H1 (cell line): ENCODE measurements at places on chromosomes 4 and X. TPM values are rescaled to one million over a fixed set of nuclear protein-coding genes. Genes with fewer than 3 reads are reported as not detected.

TRPC5OS gene
- not detected in 2 replicates for polyA plus RNA-seq

CT45A10 gene
- polyA plus RNA-seq: not detected in 2 replicates

HSPA4L gene
- 0.65 and 1.0 TPM in 2 replicates for polyA plus RNA-seq

PNMA3 gene
- 3.3 and 4.7 TPM in 2 replicates for polyA plus RNA-seq

UGT2B11 gene
- polyA plus RNA-seq: not detected in 2 replicates

CSAG3 gene
- 0.12 and 0.20 TPM in 2 replicates for polyA plus RNA-seq

GPR82 gene
- polyA plus RNA-seq: not detected in 2 replicates

ABLIM2 gene
- 3.0 TPM in 2 replicates for polyA plus RNA-seq

DNA sequence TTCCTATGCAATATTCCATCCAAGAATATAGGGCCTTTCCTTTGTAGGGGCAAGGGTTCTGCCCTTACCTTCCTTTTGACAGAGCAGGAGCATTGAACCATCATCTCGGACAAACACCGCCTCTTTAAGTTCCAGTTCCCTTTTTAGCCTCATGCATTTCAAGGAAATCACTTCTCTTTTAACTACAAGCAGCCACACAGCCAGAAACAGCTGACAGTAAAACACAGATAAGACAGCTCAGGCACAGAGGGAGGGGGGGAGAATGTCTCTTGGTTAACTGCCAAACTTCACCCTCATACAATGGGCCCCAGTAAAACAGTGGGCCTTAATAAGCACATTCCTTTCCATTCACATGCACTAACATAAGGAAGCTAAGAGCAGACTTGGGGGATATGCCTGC is 648.3 kb downstream of the GABRG1 start:
- DNase-seq: no peak
- no peak overlapping the region for H3K27ac ChIP-seq
- H3K36me3 ChIP-seq: no peaks in the 10 kb centered on the region
- no peak overlapping the region for H3K4me3 ChIP-seq

DNA sequence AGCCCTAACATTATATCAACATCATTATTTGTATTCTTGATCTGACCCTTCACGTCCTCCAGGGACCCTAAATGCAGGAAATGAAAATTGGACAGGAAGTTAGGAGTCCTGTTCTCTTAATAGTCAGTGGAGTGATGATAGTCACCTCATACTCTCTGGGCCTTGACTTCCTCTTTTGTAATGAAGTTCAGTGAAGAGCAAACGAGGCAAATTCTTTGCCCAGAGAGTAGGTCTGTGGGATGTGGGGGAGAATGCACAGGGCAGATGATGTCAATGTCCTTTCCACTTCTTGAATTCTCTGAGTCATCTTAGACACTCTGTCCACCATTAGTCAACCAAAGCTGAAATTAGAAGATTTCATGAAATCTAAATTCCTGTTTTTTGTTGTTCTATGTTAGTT is 17.1 kb upstream of the GPRIN3 start:
- DNase-seq: no peak
- no peaks in the 10 kb centered on the region for H3K27me3 ChIP-seq
- H3K4me3 ChIP-seq: no peak overlapping the region
- H3K27ac ChIP-seq: no peak overlapping the region
- no peaks in the 10 kb centered on the region for H3K4me1 ChIP-seq

- H3K27ac ChIP-seq: no peak overlapping the region
- peaks cover 8% of the 10 kb centered on the region; the same call in 1 of the 2 replicates for H3K36me3 ChIP-seq
- peaks cover 20% of the 10 kb centered on the region for H3K4me1 ChIP-seq
- H3K4me3 ChIP-seq: no peak overlapping the region
- DNase-seq: no peak
Observed at GRCh38 chr4:25844961-25845712, 17.7 kb downstream of the SEL1L3 start.

- no peak overlapping the region for H3K4me3 ChIP-seq
- H3K36me3 ChIP-seq: no peaks in the 10 kb centered on the region
- H3K27me3 ChIP-seq: no peaks in the 10 kb centered on the region
- H3K4me1 ChIP-seq: no peaks in the 10 kb centered on the region
- no peak overlapping the region for H3K27ac ChIP-seq
- no peak for DNase-seq
Observed at GRCh38 chr4:146104541-146104940, 71.0 kb upstream of the LSM6 start.

- no peaks in the 10 kb centered on the region for H3K36me3 ChIP-seq
- H3K27me3 ChIP-seq: no peaks in the 10 kb centered on the region; the same call in 1 of the 2 replicates
- peaks cover 3% of the 10 kb centered on the region for H3K4me1 ChIP-seq
- no peak overlapping the region for H3K4me3 ChIP-seq
- no peak overlapping the region; the same call in 1 of the 2 replicates for H3K27ac ChIP-seq
Observed at GRCh38 chrX:68989865-68990606, 161.2 kb downstream of the EFNB1 start.

DNA sequence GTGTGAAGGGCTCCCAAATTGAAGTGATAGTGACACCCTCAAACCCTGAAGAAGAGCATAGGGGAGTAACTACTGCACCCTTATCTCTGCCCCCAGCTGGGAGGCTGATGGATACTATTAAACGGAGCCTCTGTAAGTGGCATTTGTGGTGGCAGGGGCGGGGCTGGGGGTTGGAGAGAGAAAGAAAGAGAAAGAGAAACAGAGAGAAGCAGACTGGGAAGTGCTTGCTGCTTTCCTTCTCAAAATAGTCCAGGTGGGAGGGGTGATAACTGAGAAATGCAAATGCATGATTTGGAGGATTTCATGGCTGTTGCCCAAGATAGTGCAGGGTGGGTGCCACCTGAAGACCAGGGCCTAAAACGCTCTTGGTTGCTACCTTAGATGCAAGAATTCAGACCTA is 253.5 kb upstream of the GATB start:
- no peak overlapping the region for H3K27ac ChIP-seq
- peaks cover 16% of the 10 kb centered on the region for H3K4me1 ChIP-seq
- H3K4me3 ChIP-seq: no peak overlapping the region
- H3K36me3 ChIP-seq: no peaks in the 10 kb centered on the region
- no peaks in the 10 kb centered on the region for H3K27me3 ChIP-seq

GRCh38 chr4:6152869-6153705 is 47.3 kb downstream of the JAKMIP1 start:
- no peak overlapping the region for H3K4me3 ChIP-seq
- H3K36me3 ChIP-seq: no peaks in the 10 kb centered on the region
- peaks cover 14% of the 10 kb centered on the region for H3K4me1 ChIP-seq
- no peak overlapping the region for H3K27ac ChIP-seq

- H3K4me1 ChIP-seq: no peaks in the 10 kb centered on the region
- H3K27ac ChIP-seq: peak overlapping the region; percentile 65
- peak; percentile 84 for DNase-seq
- H3K4me3 ChIP-seq: peak overlapping the region; percentile 88
Observed at GRCh38 chrX:2608638-2609430, 82.3 kb upstream of the CD99 start.

- no peak overlapping the region for H3K27ac ChIP-seq
- no peak overlapping the region for H3K4me3 ChIP-seq
- H3K36me3 ChIP-seq: no peaks in the 10 kb centered on the region
- H3K4me1 ChIP-seq: no peaks in the 10 kb centered on the region
Observed at GRCh38 chr4:153808175-153808574, 19.3 kb upstream of the SFRP2 start.

- H3K4me3 ChIP-seq: no peak overlapping the region
- no peak overlapping the region for H3K27ac ChIP-seq
- H3K4me1 ChIP-seq: no peaks in the 10 kb centered on the region
- H3K36me3 ChIP-seq: no peaks in the 10 kb centered on the region
Observed at GRCh38 chr4:610411-611261, 14.7 kb upstream of the PDE6B start.

- H3K27me3 ChIP-seq: peaks cover 21% of the 10 kb centered on the region
- no peaks in the 10 kb centered on the region for H3K4me1 ChIP-seq
- no peak overlapping the region for H3K27ac ChIP-seq
Observed at GRCh38 chrX:112841820-112842157, 1.2 kb upstream of the AMOT start.

- H3K4me3 ChIP-seq: no peak overlapping the region
- no peak for DNase-seq
- no peak overlapping the region for H3K27ac ChIP-seq
- no peaks in the 10 kb centered on the region; the same call in 1 of the 2 replicates for H3K36me3 ChIP-seq
- H3K27me3 ChIP-seq: no peaks in the 10 kb centered on the region
Observed at GRCh38 chr4:145071560-145071959, 26.4 kb downstream of the ANAPC10 start.

GRCh38 chr4:17613761-17614415 is 553 bp upstream of the MED28 start:
- H3K27me3 ChIP-seq: no peaks in the 10 kb centered on the region
- H3K27ac ChIP-seq: no peak overlapping the region; the same call in 1 of the 2 replicates
- no peaks in the 10 kb centered on the region for H3K4me1 ChIP-seq

DNA sequence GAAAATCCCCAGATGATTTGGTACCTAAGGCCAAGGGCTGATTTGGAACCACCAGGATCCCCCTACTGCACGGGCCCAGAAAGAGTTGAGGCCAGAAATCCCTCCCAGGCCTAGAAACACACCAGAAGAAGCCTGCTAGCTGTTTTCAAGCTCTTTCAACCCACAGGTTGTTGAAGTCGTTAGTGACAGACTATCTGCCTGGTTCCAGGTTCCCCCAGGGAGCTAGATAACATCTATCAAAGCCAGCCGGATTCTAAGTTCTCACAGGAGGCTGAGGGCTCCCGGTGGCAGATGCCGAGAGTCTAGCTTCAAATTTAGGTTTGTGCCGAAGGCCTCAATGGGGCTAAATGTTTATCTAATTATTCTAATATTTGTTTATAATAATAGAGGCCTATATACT is 132.0 kb upstream of the ATP6AP2 start:
- no peak for DNase-seq
- H3K27ac ChIP-seq: no peak overlapping the region
- H3K4me3 ChIP-seq: no peak overlapping the region
- H3K4me1 ChIP-seq: no peaks in the 10 kb centered on the region

GRCh38 chrX:47208108-47208507 is 10.4 kb upstream of the CDK16 start:
- H3K27ac ChIP-seq: no peak overlapping the region
- no peak overlapping the region for H3K4me3 ChIP-seq
- no peaks in the 10 kb centered on the region for H3K4me1 ChIP-seq
- H3K36me3 ChIP-seq: peaks cover 96% of the 10 kb centered on the region
- DNase-seq: no peak

- no peak overlapping the region for H3K27ac ChIP-seq
- H3K4me1 ChIP-seq: no peaks in the 10 kb centered on the region
- no peaks in the 10 kb centered on the region for H3K27me3 ChIP-seq
- H3K36me3 ChIP-seq: no peaks in the 10 kb centered on the region
- no peak for DNase-seq
Observed at GRCh38 chr4:176238157-176238610, 30.8 kb downstream of the ASB5 start.

DNA sequence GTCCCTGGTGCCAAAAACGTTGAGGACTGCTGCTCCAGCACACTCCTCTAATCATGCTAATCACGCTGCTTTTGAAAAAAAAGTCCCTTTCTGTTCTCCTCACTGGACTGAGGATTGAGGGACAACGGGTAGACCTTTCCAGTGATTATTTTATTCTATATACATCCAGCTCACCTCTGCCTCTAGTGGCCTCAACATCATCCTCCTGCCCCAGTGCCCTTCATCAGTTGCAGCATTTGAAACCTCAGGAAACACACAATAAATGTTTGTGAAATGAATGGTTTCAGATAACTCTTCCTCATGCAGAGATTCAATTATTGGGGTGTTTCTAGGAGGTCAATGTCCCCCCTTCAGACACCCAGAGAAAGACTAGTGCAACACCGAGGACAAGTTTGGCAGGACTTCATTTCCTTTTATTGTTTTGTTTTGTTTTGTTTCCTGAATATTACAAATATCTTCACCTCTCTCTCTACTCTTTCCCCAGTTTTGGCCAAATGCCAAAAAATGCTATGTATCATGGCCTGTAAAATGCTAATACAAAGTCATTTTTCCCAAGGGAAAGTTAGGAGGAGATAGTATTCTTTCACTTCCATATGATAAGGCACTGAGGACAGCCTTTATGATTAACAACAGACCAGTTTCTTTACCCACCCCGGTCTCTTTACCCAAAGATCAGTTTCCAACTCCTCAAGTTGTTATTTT is 460.1 kb upstream of the SLIT2 start:
- no peak overlapping the region for H3K27ac ChIP-seq
- no peaks in the 10 kb centered on the region for H3K36me3 ChIP-seq
- no peaks in the 10 kb centered on the region for H3K4me1 ChIP-seq
- DNase-seq: no peak

DNA sequence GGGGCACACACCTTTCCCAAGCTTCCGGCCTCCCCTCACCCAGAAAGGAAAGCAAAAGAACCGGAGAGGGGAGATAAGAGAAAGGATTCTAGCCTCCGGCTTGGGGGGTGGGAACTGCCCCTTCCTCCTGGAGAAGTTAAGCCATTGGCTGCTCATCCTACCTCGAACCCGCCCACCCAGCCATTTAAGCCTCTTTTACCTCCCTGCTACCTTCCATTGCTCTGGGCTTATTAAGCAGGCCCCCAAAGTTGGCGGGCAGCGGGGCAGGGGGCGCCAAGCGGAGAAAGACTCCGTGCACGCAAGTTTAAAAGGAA is 2.3 kb downstream of the MAML3 start:
- no peaks in the 10 kb centered on the region for H3K36me3 ChIP-seq
- H3K27ac ChIP-seq: peak overlapping the region; percentile 85; the same call in 1 of the 2 replicates
- DNase-seq: no peak
- peak overlapping the region; percentile 93 for H3K4me3 ChIP-seq
- H3K4me1 ChIP-seq: peaks cover 1% of the 10 kb centered on the region; the same call in 1 of the 2 replicates
- peaks cover 2% of the 10 kb centered on the region; the same call in 1 of the 2 replicates for H3K27me3 ChIP-seq

DNA sequence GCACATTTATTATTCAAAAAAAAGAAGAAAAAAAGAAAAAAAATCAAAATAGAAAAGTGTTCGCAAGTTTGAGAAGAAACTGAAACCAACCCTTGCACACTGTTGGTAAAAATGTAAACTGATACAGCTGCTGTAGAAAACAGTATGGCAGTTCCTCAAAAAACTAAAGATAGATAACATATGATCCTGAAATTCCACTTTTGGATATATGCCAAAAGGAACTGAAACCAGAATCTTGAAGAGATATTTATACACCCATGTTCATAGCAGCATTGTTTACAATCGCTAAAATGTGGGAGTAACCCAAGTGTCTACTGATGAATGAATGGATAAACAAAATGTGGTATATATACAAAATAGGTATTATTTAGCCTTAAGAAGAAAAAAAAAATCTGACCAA is 155.4 kb downstream of the TBCK start:
- H3K4me1 ChIP-seq: no peaks in the 10 kb centered on the region
- no peaks in the 10 kb centered on the region for H3K27me3 ChIP-seq
- no peak for DNase-seq

DNA sequence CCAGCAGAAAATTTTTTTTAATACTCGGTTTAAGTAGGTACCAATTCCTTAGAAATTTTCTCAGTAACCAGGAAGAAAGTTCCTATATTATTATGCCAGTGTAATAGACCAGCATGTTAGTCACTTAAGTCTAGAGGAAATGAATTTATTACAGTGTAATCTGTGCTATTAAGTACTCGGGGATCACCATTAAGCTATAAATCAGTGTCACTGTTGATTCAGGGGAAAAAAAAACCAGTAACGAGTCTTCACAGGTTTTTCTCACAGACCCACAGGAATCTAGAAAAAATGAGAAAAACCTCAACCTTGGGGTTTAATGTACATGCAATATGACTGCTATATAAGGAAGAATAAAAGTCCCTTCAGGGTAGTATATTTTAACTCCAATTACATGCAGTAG is 138.3 kb upstream of the IL1RAPL2 start:
- no peaks in the 10 kb centered on the region for H3K27me3 ChIP-seq
- DNase-seq: no peak
- no peaks in the 10 kb centered on the region for H3K4me1 ChIP-seq

DNA sequence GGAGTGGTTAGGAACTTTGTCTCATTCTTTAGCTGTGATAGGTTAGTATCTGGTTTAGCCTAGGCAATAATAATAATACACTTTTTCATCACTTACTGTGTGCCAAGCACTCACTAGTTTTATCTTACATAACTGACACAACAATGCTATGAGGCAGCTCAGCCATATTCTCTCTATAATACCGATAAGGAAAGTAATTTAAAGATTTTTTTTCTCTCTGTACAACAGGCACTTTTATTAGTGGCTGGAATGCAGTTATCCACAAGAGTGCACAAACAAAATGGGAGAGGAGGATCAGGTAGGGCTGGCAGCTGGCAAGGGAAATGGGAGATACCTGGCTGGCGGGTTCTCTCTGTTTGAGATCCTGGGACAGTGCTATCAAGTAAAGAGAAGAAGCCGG is 7.6 kb downstream of the RELL1 start:
- H3K4me1 ChIP-seq: no peaks in the 10 kb centered on the region
- H3K4me3 ChIP-seq: no peak overlapping the region
